Ecto neural progenitor cell (in vitro differentiated cells): ENCODE measurements at places on chromosomes 6 and 20.

DNA sequence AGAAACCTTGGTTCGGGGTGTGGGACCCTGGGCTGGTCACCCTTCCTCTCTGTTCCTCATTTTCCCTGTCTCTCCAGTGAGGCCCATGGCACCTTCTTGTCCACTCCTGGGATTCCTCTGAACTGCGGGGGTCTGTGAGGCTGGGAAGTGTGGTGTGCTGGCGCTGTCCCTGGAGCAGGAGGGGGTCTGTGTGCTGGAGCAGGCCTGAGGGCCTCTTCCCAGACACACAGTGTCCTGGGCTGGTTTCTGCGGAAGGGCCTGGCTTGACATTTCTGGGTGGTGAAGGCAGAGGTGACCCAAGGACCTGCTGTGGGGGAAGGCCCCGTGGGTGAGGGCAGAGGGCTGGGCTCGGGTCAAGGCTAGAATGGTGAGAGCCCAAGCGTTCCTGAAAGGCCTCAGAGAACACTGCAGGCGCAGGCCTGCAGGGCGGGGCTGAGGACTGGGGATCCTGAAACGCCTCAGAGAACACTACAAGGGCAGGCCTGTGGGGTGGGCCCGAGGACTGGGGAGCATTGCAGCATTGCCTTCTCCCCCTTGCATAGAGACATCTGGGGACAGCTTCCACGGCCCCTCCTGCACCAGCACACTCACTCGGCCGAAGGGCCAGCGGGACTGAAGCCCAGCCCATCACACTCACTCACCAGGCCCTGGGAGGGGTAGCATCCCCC, 10.6 kb upstream of the BAK1 start:
- no peak for DNase-seq

DNA sequence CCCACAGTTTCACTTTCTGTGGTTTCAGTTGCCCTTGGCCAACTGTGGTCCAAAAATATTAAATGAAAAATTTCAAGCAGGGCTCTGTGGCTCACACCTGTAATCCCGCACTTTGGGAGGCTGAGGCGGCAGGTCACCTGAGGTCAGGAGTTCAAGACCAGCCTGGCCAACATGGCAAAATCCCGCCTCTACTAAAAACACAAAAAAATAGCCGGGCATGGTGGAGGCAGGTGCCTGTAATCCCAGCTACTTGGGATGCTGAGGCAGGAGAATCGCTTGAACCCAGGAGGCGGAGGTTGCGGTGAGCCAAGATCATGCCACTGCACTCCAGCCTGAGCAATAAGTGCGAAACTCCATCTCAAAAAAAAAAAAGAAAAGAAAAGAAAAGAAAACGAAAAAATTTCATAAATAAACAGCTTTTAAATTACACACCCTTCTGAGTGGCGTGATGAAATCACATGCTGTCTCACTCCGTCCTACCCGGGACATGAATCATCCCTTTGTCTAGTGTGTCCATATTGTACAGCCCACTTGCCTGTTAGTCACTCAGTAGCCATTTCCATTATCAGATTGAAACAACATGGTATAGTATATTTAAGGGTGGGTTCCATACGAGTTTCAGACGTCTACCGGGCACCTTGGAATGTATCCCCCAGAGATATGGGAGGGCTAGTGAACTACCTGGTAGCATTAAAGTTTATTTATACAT, 11.7 kb downstream of the PTPRK start:
- no peak for DNase-seq

GRCh38 chr6:157989541-157990289, 8.1 kb downstream of the SYNJ2 start:
- peak; percentile 48 for DNase-seq

GRCh38 chr20:34575271-34575670, 16.8 kb downstream of the MAP1LC3A start:
- DNase-seq = no peak

GRCh38 chr20:11891077-11891775, 26.5 kb upstream of the BTBD3 start:
- DNase-seq = no peak

DNA sequence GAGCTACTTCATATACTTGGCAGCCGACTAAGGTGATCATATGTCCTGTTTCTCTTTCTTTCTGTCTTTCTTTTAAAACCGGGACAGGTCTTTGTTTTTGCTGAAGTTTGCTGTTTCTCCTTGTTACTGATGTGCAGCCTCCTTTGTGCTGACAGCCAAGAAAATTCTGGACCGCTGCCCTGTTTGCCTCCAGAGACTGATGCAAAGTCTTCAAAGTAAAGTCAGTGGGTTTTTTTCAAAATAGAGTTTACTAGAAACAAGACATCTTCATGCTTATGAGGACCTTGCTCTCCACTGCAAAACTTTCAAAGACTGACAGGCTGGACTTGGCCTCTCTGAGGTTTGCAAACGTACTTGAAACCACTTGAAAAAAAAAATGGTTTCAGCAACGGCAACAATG, 510.5 kb upstream of the MAP3K7 start:
- no peak for DNase-seq

- DNase-seq = peak; percentile 28
These were observed 92.5 kb upstream of the NXT1 start for GRCh38 chr20:23257848-23258746.

- DNase-seq = no peak
These were observed 190.4 kb upstream of the JAG1 start for GRCh38 chr20:10864076-10864672.

DNA sequence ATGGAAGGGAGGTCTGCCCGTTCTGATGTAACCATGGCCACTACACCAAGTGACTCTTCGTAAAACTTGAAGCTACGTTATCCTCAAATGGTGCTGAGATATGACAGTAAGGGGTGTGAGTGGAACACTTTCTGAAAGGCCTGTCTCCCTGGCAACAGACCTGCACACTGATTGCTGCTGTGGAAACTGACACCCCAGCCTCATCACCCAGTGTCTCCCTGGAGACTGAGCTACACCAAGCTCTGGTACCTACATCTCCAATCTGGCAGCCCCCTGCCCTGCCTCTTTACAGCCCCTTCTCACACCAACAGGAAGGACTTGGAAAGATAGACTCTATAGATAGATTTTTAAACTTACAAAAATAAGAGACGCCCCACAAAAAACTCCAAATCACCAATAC, 13.2 kb downstream of the PI16 start:
- DNase-seq = no peak

GRCh38 chr6:73047801-73048200, 177.5 kb downstream of the KHDC1L start:
- DNase-seq = no peak

- DNase-seq = no peak
These were observed 59.7 kb upstream of the SNX9 start for GRCh38 chr6:157763129-157763903.

DNA sequence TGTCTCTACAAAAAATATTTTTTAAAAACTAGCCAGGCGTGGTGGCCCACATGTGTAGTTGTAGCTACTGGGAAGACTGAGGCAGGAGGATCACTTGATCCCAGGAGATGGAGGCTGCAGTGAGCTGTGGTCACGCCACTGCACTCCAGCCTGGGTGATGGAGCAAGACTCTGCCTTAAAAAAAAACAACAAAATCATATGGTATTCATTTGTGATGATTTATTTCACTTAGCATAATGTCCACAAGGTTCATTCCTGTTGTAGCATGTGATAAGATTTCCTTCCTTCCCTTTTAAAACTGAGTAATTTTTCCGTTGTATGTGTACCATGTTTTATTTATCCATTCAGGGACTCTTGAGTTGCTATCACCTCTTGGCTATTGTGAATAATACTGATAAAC, 26.2 kb downstream of the TMEM170B start:
- DNase-seq = no peak

DNA sequence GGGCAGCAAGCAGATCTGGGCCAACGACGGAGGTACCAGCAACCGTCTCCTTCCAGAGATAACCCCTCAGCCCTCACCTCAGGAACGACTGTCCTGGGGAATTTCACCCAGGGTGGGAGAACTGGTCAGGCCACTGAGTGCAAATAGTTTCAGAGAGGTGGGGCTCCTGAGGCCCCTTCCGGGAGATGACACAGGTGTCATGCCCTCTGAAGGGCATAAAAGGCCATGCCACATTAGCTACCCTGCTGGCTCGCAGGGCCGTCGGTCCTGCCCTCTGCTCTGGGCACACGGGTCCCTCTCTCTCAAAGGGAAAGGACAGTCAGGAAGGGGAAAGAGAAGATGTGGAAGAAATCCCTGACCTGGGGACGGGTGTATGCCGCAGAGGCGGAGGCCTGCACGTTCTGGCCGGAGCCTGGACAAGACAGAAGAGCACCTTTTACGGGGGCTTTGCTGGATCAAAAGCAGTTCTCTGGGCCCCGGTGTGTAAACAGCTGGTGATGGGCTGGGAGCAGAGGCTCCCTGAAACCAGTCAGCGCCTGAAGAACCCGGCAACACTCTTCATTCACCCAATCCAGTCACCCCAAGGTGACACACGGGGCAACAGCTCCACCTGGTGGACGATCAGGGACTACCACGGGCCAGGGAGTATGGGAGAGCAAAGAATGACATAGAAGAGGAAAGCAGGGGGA, 6.4 kb upstream of the TAF8 start:
- DNase-seq = peak; percentile 94

DNA sequence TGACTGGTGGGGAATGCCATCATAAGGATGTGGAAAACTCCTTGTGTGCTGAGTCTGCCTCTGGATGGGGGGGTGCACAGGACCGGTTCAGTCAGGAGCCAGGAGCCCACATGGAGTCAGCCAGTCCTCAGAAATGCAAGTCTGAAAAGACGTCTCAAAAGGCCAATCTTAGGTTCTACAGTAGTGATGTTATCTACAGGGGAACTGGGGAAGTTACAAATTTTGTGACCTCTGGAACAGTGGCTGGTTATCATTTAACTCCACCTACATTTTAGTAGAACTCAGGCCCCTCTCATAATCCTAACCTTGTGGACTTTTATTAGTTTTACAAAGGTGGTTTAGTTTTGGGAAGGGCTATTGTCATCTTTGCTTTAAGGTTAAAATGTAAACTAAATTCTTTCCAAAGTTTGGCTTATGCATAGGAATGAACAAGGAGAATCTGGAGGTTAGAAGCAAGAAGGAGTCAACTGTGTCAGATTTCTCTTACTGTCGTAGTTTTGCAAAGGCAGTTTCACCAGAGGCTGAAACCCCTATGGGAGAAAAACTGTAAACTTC, 13.7 kb upstream of the TBC1D22B start:
- DNase-seq = no peak

DNA sequence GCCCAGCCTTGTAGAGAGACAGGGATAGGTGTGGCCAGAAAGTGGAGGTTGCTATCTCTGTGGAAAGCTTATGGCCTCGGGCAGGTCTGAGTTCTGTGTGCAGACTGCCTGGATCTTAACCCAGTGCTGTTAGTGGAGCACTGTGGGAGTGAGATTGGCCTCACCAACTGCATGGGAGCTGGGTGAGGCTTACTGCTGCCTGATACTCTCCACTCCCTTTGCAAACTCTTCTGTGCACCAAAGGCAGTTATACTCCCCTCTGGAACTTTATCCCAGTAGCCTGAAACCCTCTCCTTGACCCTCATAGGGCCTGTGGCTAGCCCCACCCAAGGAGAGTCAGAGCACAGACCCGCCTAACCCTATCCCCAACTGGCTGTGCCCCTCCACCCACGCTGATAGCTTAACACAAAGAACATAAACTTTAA, 41.4 kb upstream of the PKIB start:
- DNase-seq = no peak

- no peak for DNase-seq
These were observed 300.1 kb downstream of the HIVEP2 start for GRCh38 chr6:142644866-142645265.

GRCh38 chr6:7262746-7263518, 50.1 kb downstream of the SSR1 start:
- no peak for DNase-seq

DNA sequence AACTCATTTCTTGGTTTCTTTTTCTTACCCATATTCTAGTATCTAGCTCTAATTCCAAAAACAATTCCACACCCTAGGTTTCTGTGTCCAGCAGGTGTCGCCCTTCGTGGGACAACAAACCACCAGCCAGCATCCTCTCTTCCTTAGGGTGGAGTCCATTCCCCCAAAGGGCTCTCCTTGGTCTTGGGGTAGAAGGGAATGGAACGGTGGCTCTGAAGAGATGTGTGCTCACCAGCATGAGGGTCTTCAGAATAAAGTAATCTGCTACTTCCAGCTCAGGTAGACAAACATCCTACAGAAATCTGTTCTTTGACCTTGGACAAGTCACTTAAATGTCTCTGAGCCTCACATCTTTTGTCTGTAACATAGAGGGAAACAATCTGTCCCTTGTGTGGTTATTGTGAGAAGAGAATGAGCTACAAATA, 7.2 kb downstream of the HLA-DMB start:
- peak; percentile 72 for DNase-seq

- no peak for DNase-seq
These were observed 106.8 kb upstream of the PHACTR1 start for GRCh38 chr6:12609751-12610150.

DNA sequence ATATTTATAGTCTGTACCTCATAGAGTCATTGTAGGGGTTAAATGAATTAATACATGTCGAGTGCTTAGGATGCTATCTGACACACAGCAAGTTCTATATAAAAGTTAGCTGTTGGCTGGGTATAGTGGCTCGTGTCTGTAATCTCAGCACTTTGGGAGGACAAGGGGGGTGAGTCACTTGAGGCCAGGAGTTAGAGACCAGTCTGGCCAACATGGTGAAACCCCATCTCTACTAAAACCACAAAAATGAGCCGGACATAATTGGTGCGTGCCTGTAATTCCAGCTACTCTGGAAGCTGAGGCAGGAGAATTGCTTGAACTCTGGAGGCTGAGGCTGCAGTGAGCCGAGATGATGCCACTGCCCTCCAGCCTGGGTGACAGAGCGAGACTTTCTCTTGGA, 222.9 kb downstream of the UBE3D start:
- DNase-seq = no peak

- no peak for DNase-seq
These were observed 699.7 kb downstream of the DHX35 start for GRCh38 chr20:39661833-39662232.

DNA sequence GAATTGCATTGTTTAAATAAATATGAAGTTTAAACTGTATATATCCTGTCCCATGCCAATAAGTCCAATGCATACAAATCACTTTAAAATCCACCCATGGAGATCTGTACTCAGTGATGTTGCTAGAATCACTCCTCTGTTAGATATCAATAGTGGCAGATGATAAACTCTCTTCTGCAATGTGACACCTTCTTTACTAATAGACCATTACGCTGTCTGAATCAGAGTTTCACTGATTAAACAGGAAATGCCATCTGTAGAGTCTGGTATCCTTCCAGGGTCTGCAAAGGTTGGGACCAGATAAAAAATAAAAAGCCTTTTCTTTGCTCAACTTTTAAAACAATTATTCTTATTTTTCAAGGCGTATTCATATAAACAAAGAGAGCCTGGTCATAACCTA, 134.5 kb downstream of the EDN3 start:
- no peak for DNase-seq

DNA sequence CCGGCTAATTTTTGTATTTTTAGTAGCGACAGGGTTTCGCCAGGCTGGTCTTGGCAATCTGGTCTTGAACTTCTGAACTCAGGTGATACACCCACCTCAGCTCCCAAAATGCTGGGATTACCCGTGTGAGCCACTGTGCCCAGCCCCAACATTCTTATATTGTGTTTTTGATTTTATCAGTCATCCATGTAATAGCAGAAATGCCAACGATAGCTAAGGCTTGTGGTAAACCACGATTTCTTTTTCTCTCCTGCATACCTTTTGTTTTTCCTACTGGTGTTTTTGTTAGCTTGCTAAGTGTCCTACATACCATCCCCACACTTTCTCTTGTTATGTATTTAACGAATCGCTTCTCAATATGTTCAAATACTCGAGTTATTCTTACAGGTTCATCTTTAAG, 12.1 kb downstream of the PHACTR2 start:
- no peak for DNase-seq
